ENCODE measurements at places on chromosomes 2 and 18.

GRCh38 chr18:5630057-5630899 is 86.5 kb upstream of the EPB41L3 start:
- peak; percentile 32 for DNase-seq

DNA sequence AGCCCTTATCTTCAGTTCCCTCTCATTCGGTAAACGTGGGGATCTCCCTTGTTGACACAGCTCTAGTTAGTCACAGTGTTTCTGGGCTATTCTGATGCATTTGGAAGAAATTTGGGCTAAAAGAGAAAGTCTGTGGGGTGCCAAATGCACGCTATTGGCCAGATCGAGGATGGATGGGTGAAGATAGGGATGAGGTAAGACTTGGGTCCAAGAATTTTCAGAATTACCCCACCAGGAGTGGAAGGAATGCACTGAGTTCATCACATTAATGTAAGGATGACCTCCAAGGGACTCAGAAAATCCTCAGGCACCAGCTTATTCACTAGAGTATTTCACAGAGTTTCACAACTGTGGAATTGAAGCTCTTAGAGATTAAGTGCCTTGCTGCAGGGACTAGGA is 49.3 kb downstream of the NRP2 start:
- DNase-seq, result peak; percentile 83

DNA sequence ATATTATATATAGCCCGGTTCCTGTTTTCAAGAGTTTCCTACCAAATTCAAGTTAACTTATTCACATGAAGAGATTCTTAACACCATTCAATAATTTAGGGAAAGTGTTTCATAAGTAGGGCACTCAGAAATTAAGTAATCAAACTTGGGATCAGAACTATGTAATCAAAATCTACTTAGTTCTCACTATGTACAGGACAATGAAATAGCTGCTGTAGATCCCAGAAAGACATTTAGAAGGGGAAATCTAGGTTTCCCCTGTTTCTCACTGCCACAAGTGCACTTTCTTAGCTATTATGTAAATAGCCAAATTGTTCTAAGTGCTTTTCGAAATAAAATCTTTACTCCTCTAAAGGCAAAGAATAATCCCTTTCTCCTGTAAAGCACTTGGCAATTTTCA is 493.6 kb upstream of the SETBP1 start:
- DNase-seq, result no peak

DNA sequence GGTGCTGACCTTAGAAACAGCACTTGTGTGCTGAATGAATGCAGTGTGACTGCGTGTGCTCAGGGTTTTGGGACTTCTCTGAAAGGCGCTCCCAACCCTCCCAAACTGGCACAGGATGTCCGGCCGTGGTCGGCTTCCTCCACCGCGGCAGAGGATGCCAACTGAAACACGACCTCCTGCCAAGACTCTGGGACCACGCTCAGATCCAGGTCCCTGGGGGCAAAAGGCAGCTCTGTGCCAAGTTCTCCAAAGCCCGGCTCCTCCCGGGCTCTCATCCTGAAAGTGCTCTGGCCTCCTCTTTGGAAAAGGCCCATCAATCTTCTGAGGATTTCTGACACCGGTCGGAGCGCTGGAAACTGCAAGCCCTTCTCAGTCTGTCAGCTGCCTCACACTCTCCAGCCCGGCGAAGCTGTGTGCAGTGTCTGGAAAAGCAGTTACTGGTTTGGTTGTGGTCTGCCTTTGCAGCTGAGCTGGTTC is 32.3 kb upstream of the ZBTB7C start:
- DNase-seq, result no peak

- DNase-seq, result no peak
Measured at GRCh38 chr2:75589391-75590105, 28.8 kb upstream of the EVA1A start.

DNA sequence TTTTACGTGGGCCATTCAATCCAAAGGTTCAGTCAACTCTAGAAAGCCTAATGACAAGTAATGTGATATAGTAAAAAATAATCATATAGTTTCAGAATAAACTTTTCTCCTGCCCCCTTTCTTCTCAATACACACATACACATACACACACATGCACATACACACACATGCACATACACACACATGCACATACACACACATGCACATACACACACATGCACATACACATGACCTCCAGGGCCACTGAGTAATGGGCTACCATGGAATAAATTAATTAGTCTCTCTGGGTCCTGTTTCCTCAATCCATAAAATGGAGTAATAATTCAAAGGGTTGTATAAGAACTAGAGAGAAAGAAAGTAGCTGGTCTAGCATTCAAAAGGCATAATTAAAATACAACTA is 5.4 kb upstream of the TRIB2 start:
- no peak for DNase-seq

GRCh38 chr2:156434461-156435291 is 1.5 kb upstream of the GPD2 start:
- DNase-seq, result no peak

DNA sequence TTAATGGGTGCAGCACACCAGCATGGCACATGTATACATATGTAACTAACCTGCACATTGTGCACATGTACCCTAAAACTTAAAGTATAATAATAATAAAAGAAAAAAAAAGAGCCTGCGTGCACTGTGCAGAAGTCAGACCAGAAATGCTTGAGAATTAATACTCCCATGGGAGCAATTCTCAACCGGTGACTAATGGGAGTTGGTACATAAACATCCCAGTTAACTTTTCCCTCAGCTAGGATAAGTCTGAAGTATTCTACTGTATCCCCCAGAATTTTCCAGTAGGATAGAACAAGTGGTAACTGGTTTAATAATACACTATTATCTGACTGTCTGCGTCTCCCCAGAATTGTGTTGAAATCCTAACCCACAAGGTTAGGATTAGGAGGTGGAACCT is 113.6 kb upstream of the COL5A2 start:
- DNase-seq, result no peak

- DNase-seq, result peak; percentile 51
Measured at GRCh38 chr18:76822506-76823160, at the start of gene ZNF236. ZNF236 (plus strand) TSS chr18:76822557; CDS start chr18:76822608, 51 bp downstream.

GRCh38 chr2:219496825-219497494 is 1.7 kb upstream of the GMPPA start:
- no peak for DNase-seq

DNA sequence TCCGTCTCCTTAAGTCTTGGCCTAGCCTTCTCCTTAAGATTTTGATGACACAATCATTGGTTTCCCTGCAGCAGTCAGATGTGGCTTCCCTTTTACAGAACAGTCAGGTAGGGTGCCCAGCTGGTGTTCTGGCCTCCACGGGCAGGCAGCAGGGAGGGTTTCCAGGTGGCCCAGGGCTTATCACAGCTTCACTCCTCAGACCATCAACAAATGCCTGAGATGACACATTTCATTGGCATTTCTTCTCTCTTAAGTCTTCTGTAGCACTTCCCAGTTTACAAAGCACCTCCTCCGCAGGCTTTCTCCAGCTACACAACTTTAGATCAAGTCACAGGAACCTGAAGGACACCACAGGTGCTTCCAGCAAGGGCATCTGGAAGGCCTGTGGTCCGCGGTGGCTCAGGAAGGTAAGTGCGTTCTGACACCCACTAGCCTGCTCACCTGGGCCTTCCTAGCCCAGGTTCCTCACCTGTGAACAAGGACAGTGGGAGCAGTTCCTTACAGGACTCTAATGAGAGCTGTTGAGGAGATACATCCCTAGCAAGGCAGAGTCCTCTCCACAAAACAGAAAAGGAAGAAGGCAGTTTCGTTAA is 37.6 kb downstream of the PTPN18 start:
- no peak for DNase-seq

GRCh38 chr18:13574761-13575160 is 151.6 kb downstream of the FAM210A start:
- DNase-seq, result no peak

- DNase-seq, result peak; percentile 53
Measured at GRCh38 chr2:235614176-235614860, 120.5 kb downstream of the AGAP1 start.

DNA sequence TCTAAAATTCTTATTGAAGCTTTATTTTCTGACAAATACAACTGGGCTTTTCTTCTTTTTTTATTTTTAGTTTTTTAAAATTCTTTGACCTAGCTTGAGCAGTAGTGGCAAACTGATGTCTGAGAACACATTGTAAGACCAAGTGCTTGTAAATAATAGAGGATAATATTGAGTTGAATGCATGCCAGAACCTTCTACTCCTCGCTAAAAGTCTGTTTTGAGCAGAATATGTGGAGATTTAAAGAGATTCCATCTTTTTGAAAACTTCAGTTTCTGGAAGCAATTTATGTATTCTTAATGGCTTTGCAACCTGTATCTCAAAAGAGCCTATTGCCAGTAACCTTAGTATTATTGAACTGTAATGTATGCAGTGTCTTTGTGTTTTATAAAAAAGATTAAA is 148.3 kb downstream of the KCNJ3 start:
- DNase-seq, result no peak

DNA sequence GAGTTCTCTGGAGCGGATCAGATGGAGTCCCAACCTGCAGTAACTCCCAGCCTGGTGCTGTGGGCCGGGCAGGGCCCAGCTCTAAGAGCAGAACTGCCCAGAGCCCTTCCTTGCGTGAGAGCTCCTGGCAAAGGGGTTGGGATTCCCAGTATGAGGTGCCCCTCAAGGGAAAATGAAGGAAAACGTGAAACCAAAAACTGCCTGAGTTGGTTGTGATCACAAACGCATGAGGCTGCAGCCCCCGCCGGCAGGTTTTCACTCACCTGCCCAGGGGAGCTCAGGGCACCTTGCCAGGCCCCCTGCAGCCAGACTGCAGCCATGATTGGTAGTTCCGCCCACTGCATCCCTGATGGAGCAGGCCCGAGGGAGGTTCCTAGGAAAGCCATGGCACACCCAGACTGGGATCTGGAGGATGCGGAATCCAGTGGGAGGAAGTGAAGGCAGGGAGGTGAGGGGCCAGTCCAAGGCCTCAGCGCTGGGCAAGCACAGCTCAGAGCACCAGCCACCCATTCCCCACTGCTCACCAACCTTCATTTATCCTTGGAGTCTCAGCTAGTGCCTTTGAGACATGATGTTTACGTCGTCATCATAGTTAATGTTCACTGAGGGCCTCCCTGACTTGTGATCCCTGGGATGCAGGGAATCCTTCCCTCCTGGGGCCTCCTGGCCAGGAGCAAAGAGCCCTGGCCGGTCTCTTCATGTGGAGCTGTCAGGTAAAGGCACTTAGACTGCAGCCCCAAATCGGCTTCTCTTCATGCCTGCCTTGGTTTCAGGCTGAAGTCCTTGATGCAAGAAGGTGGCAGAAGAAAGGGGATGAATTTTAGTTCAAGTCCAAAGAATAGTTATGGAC is 103.2 kb downstream of the INHBB start:
- DNase-seq, result no peak

DNA sequence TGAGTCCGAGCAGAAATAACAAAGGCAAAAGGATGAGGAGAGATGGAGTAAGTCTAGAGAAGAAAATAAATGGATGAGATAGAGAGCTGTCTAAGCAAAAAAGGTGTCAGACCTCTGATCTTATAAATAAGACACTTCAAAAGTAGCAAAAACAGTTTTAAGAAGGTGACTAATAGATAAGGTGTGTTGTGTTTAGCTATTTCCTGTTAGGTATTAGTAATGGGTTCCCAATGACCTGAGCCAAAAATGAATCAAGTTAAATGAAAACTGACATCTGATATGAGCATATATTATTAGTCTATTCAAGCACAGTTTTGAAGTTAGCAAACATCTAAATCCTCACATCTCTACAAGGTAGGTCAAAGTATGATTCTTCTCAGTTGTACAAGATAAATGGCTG is 10.6 kb downstream of the SUPT7L start:
- DNase-seq, result no peak

GRCh38 chr2:63086687-63087086 is 36.1 kb downstream of the OTX1 start:
- no peak for DNase-seq

- no peak for DNase-seq
Measured at GRCh38 chr18:28032177-28032576, 144.8 kb downstream of the CDH2 start.

DNA sequence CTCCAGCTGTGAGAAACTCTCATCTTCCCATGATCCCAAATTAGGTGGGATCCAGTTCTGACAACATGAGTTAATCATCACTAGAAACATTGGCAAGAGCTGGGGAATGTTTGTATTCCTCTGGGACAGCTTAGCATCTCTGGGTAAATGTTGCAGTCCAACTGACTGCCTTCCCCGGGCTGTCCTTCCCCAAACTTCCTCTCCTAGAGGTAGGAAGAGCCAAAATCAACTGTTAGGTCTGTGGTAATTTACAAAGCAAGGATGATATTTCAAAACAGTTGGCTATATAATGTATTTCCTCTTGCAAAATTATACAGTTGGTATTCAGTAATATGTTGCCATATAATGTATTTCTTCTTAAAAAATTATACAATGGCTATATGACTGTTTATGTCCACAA is 148.5 kb downstream of the MGAT5 start:
- peak; percentile 22 for DNase-seq
